ENCODE measurements at places on chromosomes 11 and 22.

GRCh38 chr22:50674130-50674500 lies 1.5 kb downstream of the SHANK3 start:
- no peak for DNase-seq

DNA sequence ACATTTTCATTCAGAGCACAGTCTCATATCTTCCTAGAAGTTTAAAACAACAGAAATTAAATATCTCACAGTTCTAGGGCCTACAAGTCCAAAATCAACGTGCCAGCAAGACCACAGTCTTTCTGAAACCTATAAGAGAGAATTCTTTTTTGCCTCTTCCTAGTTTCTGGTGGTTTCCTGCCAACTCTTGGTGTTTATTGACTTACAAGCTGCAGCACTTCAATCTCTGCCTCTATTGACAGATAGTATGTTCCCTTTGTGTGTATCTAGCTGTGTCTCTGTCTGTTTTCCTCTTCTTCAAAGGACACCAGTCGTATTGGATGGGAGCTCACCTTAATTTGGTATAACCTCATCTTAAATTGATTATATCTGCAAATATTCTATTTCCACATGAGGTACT lies 347.5 kb downstream of the DCDC1 start:
- DNase-seq = no peak

DNA sequence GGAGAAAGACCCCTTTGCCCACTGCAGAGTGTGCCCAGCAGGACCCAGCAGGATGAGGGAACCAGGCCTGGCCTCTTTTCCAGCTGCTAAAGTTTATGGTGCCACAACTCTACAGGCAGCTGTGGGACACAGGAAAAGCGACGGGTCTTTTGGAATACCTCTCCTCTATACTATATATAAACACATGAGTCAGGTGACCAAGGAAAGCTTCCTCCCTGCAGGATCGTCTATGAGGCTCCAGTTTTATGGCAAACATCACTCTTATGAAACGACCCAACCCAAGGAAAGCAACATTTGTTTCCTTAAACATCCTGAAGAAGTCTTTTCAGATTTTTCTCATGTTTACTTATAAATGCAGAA lies 102.8 kb upstream of the AKIP1 start:
- DNase-seq = no peak

DNA sequence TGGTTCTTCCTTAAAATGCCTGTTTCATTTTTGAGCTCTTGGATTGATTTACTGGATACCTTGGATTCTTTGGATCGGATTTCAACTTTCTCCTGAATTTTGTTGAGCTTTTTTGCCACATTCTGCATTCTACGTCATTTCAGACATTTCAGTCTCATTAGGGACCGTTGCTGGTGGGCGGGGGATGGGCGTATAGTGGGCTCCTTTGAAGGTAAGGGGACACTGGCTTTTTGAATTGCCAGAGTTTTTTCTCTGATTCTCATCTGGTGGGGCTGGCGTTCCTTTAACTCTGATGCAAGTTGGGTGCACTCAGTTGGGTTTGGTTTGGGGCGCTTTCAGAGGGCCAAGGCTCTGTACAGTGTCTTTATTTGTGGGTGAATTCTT lies 216.5 kb downstream of the DYNC2H1 start:
- DNase-seq = no peak

GRCh38 chr11:58941838-58942237 lies 2.5 kb downstream of the GLYATL1 start:
- DNase-seq = no peak

GRCh38 chr11:75561426-75562047 lies 516 bp upstream of the SERPINH1 start:
- DNase-seq = no peak

GRCh38 chr11:83097429-83098075 lies 25.9 kb upstream of the RAB30 start:
- peak; percentile 5 for DNase-seq

- peak; percentile 52 for DNase-seq
Measured at GRCh38 chr11:66326261-66327111, 9.6 kb upstream of the CD248 start.

DNA sequence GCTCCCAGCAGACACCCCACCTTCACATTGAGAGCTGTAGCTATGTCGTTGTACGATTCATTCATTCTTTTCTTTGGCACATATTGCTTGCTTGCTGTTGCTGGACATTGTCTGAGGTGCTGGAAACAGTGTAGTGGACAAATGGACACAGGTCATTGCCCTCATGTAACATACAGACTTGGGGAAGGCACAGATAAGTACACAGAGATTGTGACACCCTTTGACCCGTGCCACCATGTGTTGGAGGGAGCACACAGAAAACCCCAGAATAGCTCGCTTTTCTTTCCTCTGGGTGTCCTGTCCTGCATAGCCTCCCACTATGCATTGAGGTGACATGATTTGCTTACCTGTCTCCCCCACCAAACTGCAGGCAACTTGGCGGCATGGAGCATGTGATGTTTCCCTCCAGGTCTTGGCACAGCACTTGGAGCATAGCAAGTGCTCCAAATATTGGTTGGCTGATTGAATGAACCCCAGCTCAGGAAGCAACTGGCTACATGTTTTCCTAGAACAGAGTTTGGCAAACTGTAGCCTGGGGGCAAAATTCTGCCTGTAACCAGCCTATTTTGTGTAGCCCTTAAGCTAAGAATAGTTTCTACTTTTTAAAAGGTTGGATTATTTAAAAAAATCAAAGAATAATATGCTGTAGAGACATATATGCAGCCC lies 30.9 kb upstream of the NECTIN1 start:
- DNase-seq = no peak

- DNase-seq = peak; percentile 91
Measured at GRCh38 chr11:44564670-44565210, 723 bp upstream of the CD82 start.

DNA sequence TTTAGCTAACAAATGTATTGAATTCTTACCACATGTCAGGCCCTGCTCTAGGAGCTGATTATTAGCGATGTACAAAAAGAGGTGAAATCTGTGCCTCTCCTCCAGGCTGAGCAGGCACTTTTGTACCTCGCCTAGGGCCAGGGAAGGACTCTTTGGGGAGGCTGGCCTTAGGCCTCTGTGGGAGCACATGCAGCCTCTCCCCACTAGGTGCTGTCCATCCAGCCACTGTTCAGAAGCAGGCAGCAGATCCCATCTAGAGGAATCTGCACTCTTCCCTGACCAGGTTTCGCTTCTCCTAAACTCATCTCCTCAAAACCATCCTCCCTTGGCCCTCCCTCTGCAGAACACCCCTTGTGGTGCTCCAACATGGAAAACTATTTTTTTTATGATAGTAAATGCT lies 51.9 kb upstream of the WT1 start:
- DNase-seq = no peak

- peak; percentile 65 for DNase-seq
Measured at GRCh38 chr11:9535189-9535781, 38.2 kb upstream of the WEE1 start.

DNA sequence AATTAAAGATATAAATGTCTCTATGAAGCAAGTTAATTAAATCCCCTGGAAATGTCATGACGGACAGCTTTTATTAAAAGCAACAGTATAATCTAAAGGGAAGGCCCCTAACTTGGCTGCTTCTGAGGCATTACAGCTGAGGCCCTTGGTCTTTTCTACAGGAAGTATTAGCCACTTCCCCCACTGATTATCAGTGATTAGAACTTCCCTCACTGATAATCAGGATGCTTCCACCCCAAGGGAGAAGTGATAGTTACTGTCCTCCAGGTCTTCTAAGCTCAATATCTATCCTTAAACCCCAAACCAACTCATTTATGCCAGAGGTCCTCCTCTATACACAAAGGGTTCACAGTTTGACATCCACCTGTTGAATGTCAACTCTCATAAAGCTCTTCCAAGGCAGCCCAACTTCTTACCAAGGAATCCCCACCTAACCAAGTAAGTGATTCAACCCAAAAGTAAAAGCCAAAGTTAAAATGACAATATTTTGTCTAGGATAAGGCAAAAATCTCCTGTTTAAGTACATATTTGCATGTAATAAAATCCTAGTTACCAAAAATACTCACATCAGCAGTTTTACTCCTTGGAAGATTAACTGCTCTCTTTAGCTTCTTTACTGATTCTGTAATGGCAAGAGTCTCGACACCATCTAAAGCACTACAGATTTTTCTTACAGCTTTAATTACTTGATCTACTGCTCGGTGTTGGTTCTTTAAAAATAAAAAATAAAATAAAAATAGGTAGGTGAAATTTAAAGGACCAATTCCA lies 58.6 kb upstream of the RPS13 start:
- no peak for DNase-seq

GRCh38 chr22:33299245-33299956 lies 241.2 kb upstream of the SYN3 start:
- peak; percentile 16 for DNase-seq

DNA sequence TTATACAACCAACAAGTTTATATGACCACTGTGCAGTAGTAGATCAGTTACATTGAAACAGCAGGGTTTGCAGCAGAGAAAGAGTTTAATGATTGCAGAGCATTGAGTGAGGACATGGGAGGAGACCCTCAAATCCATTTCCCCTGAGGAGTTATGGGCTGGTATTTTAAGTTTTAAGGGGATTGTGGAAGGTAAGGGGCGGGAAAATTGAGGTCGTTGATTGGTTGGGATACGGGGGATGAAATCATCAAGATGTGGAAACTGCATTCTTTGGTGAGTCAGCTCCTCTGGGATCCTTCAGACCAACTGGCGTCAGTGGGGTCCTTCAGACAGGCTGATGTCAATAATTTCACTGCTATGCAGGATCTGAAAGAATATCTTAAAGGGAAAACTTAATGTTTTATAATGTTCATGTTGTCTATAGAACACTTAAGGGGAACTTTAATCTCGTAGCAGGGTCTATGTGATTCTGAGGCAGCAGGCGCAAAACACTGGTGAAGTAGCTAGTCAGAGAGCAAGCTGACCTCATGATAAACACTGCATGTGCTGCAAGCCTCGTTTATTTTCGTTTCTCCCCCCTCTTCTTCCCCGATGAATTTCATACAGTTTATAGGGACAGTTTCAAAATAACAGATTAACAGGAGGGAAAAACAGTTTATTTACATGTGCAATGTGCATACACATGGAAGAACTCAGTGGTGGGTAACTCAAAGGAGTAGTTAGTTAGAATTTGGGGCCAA lies 17.4 kb upstream of the BACE1-AS start:
- peak; percentile 83 for DNase-seq

DNA sequence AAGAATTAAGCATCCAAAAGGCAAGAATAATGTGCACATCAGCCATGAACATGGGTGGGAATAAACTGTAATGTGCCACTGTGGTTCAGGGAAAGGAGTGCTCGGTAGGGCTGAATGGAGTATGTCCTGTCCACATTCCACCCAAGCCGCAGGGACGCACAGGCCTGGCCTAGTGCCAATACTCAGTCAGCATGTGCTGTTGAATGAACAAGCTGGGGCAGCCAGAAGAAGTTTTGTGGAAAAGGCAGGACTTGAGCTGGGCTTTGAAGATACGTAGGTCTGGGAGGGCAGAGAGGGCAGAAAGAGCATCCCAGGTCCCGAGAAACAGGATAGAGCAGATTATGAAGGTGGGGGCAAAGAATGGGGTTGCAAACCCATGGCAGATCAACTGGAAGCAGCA lies 60.0 kb upstream of the PLET1 start:
- DNase-seq = peak; percentile 93

DNA sequence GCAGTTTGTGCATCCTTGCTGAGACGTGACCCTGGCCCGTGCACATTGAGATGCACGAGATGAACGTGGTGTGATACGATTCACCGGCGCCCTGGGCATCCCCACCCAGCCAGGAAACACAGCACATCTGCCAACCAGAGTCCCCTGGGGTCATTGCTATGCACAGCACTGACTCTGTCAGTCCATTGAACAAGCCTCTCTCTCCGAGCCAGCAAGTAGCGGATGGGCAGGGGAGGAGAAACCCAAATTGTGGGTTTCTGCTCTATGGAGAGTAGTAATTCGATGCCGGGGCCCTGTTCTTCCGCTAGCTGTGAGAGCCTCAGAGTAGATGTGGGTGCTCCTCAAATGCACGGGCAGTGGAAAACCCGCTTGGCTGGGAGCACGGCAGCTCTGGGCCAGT lies 85.1 kb downstream of the ARHGAP8 start:
- DNase-seq = no peak

DNA sequence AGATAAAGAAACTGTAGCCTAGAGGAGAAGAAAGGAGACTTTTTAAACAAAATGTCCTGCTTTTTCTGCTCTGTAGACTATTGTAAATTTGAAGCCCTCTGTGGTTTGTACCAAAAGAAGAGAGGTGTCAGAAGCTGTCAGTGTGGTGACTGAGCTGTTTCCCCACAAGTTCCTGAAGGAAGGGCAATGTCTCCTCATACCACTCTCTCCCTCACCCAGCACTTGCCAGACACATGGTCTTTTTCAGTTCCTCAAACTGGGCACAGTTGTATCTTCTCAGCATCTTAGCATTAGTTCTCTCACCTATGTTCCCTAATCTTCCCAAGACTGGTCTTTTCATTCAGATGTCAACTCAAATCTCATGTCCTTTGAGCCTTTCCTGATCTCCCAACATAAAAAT lies 4.3 kb downstream of the BCO2 start:
- DNase-seq = no peak

DNA sequence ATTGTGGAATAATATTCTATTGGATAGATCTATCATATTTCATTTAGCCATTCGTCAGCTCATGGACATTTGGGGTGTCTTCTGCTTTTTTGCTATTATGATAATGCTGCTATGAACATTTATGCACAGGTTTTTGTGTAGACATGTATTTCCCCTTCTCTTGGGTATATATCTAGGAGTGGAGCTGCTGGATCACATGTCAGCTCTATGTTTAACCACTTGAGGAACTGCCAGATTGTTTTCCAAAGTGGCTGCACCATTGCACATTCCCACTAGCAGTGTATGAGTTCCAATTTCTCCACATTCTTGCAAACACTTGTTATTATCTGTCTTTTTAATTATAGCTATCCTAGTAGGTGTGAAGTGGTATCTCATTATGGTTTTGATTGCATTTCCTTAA lies 75.0 kb downstream of the C11orf65 start:
- no peak for DNase-seq

DNA sequence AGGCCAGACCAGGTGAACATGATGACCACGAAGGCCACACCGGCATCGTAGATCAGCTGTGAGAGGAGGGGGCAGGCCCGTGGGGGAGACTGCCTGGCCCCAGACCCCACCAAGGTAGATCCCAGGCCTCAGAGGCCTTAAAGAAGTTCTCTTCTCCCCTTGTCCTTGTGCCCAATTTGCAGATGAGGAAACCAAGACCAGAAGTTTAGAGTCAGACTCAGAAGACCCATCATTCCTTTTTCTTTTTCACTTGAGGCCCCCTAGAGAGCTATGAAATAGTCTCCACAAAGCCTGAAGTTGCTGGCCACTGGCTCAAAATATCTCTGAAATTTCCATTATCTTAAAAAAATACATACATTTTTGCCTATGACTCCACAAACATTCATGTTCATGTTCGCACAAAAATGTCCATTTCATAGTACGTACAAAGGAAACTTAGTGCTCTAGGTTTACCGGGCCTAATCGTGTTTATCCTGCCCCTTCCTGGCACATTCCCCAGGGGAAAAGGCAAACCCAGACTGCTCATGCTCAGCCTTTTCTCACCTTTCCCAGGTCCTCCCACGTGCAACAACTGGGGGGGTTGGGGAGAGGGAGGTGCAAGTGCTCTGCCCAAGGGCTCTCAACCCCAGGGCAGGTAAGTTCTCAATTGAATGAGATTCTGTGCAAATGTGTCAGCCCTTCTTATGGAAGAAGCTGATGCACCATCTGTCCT lies 19.2 kb downstream of the SLC43A1 start:
- DNase-seq = no peak

All from astrocyte of the hippocampus (primary cell).